Pons (tissue), 1 donor: ENCODE measurements at places on chromosomes 7 and 10.

GRCh38 chr10:124645467-124646095 is 98.6 kb downstream of the FAM53B start:
- no peak for DNase-seq

DNA sequence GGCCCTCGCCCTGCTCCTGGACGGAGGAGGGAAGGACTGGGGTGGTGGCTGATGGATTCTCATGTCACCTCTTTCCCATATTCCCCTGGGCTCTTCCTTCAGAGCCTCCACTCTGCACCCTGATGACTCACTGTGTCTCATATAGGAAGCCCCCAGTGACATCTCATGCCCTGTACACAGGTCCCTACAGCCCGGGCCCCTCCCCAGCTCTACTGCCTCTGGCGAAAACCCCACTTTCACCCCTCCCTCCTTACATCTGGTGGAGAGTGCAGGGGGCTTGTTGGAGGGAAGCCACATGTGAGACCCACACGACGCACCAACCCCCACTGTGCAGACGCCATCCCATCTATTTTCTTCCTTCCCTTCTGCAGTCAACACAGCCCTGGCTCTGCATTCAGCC is 72.8 kb upstream of the ZNF479 start:
- DNase-seq = no peak

- no peak for DNase-seq
Measured at GRCh38 chr7:100929808-100930174, 19.5 kb upstream of the MUC3A start.

DNA sequence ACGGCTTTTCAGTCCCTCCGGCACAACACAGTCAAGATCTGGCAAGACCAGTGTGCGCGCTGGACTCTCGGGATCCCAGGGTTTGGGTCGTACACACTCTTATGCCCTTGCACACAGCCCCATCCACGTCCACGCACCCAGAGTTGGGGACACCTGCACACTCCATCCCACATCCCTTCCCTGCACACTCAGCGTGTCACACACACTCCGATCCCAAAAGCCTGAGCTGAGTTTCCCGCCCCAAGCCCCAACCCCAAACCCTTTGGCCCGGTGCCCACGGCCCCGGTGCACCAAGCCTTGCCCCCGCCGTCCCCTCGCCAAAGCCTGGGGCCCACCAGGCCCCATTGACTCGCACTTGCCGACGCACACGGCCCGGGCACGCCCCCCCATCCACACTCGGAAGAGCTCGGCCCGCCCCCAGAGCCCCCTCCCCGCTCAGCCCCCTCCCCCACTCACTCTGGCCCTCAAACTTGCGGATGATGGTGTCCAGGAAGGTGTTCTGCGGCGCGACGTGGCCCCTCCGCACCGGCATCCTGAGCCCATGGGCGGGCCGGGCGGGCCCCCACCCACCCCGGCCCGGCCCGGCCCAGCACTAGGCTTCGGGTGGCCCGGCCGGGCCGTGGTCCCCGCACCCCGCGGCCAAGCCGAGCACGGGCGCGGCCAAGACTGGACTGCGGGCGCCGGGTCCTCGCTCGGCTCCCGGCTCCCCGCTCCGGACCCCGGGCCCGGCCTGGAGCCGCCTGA is 567 bp downstream of the KCNH2 start:
- DNase-seq = no peak

DNA sequence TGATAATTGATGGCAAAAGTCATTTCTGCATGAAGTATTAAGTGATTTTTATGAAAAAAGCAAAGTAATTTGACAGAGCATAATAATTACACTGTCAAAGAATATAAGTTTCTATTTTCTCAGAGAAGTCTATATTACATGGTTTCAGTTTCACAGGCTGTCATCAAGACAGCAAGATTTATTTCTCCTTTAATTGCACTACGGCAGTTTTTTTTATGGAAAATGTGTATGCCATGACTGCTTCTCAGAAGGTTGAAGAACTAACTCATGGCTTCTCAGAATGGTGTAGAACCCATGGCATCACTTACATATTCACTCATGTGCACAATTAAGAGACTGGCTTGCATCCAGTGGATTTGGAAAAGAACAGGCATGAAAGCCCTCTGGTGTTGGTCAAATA is 870.3 kb upstream of the SORCS1 start:
- no peak for DNase-seq

DNA sequence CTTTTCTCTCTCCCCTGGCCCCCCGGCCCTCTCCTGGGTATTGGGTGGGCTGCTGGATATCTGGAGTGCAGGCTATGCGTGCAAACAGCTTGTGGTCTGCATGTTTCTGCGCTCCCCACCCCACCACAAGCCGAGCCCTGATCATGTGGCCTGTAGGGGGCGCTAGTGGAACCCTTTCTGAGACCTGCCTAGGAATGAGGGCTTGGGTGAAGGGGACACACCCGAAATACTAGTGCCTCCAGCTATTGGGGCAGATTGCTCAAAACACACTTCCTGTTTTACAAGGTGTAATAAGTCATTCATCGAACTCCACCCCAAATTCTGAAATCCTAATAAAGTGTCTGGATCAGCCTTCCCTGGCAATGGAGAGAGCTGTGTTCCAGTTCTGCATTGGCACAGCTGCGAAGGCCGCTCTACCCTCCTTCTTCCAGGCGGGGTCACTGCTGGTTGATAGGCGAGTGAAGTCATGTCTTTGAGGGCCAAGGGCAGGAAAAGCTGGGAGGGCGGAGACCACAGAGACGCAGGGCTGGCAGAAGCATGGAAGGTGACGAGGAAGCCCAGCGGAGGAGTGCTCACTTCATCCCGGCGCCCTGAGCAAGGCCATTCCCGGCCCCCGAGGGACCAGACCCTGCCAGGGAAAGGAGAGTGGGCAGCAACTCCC is 19.8 kb upstream of the PRRT4 start:
- DNase-seq = no peak

DNA sequence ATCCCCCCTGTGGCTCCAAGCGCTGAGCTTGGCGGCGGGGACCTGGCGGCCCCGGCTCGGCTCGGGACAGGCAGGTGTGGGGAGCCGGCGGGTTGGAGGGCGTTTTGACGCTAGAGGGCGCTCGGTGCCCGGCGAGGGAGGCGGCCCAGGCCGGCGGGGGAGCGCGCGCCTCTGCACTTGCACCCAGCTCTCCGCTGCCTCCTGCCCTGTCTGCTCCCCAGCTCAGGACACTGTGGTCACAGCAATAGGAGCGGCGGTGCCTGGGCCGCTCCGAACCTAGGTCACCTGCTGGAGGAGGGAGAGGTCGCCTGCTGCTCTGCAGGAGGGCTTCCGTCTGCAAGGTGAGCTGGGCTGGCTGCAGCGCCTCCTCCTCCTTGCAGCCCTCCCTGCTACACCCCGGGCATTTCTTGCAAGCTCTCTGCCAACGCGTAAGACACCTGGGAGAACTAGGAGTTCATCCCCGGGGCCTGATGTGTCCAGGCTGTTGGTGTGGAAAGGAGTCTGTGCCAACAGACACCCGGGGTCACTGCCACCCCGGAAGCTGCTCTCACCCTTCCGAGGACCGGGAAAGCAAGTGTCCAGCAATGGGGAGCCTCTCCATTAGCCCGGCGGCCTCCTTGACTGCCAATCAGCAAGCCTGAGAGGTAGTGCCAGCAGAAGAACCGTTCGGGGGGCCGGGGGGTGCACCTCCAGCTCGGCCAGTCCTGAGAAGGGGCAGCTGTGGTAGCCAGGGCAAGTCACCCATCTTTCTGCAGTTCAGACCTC is 620.4 kb downstream of the GALNT17 start:
- DNase-seq = no peak

GRCh38 chr7:158617737-158618128 is 30.1 kb upstream of the PTPRN2 start:
- no peak for DNase-seq

DNA sequence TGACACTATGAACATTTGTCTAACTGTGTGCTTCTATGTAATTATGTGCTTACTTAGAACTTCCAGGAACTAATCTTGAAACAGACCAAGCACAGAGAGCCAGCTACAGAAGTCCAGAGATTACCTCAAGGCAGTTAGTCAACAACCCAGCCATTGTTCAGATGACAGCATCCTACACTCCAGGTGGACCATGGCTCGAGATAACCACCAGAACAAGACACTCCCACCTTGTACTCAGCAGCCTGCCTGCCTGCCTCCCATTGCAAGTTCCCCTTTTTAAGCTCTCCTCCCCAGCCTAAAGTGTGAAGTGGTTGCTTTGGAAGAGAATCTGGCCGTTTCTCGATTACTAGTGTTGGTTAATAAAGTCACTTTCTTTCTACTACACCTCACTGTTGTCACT is 1080.6 kb upstream of the LRRN3 start:
- DNase-seq = no peak

DNA sequence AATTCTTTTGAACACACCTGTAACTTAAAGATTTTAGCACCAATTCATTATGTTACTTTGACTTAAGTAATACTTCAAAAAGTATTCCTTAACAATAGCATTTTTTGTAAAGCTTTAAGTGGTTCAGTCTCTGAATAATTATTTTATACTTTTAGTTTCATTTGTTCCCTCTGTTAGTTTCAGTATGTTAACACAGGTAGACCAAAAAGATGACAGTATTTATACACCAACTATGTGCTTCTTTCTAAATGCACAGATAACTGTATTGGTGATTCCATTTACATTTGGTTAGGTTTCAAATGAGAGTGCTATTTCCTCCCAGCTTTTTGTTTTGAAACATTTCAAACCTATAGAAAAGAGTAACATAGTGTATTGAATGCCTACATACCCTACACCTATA is 14.0 kb downstream of the RALA start:
- DNase-seq = no peak

- DNase-seq = peak; percentile 81
Measured at GRCh38 chr10:68301790-68302502, 29.9 kb upstream of the HNRNPH3 start.

GRCh38 chr10:106917452-106918055 is 247.0 kb downstream of the SORCS1 start:
- DNase-seq = no peak

DNA sequence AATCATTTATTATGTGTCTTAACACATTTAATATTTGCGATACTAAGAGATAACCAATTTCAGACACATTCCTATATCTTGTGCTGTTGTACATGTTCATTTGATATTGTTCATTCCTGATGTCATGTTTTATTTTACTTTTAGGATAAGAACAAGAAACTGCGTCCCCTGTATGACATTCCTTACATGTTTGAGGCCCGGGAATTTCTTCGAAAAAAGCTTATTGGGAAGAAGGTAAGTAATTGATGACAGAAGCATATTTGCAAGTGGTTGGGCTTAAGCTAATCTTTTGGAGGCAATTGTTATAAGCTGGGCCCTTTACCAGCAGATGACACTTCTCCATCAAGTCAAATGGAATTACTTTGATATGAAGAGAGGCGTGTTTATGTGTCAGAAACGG is 155.3 kb downstream of the SND1 start:
- DNase-seq = no peak

DNA sequence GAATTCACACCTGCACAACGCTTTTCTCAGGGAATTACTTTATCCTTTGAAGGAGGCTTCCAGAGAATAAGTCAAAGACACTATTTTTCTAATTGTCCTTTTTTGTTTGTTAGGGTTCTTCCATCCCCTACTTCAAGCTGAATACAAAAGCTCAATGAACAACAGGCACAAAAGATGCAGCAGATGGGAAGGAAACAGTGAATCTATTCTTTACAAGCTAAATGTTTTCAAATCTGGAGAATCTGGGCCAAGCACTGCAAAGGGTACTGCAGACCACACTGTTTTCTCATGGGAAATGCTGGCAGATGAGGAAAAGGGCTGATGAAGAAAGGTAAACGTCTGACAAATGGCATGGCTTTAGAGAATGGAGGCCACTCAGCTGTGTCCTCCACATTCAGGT is 18.5 kb downstream of the LIPA start:
- peak; percentile 97 for DNase-seq

DNA sequence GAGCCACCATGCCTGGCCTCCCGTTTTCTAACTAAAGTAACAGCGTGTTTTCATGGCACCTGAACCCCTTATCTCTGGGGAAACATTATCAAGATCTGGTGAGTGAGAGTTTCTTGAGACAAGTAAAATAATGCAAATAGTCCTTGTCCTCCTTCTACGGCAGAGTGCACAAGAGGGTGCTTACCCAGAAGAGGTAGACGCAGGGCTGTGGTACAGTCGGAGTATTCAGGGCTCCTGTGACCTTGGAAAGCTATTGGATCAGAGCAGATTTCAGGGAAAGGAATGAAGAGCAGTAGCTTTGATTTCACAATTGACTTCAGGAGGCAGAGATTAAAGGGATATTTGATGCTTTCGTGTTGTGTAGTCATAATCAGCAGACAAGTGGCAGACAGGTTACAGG is 269.1 kb downstream of the ZNF248 start:
- DNase-seq = no peak

DNA sequence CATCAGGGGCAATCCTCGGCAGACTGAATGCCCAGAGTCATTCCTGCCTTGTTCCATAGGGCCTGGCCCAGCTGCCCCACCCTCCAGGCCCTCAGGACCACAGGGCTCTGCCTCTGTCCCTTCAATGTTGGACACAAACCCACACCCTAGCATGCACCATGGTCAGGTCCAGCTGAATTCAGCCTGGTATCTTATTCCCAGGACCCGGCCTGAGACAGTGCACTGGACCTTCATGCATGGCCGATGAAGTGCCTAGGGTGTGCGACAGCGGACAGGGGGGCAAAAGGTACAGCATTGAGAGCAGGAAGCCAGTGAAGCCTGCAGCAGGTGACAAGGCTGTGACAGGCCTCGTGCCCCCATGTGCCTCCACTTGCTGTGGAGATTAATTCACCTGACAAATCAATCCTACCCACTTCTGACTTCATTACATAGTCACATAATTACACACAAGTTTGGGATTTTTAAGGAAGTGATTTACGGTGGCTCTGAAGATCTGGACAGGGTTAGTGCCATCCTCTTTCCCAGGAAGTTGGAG is 261.9 kb downstream of the GRID1 start:
- no peak for DNase-seq
